ENCODE measurements at places on chromosomes 12 and 14. TPM values are rescaled to one million over a fixed set of nuclear protein-coding genes. Genes with fewer than 3 reads are reported as not detected.

SMOC1 gene
- 25.9 TPM for total RNA-seq

MON2 gene
- 208 TPM for total RNA-seq

CCND2 gene
- 122 TPM for total RNA-seq

PCED1B gene
- 0.82 TPM for total RNA-seq

PTPRO gene
- 51.3 TPM for total RNA-seq

SDSL gene
- total RNA-seq, result 4.9 TPM

CATSPERB gene
- 0.55 TPM for total RNA-seq

SSPN gene
- 41.0 TPM for total RNA-seq

C14orf132 gene
- total RNA-seq, result 69.9 TPM

RASAL1 gene
- total RNA-seq, result 2.9 TPM

MIP gene
- total RNA-seq, result 303 TPM

PMEL gene
- 363 TPM for total RNA-seq

SLCO1B3 gene
- not detected for total RNA-seq

GPATCH2L gene
- 137 TPM for total RNA-seq

CCDC198 gene
- not detected for total RNA-seq

ASB2 gene
- total RNA-seq, result 4.1 TPM

EML1 gene
- 187 TPM for total RNA-seq

UBC gene
- total RNA-seq, result 791 TPM

AKAP3 gene
- total RNA-seq, result 0.99 TPM

CLSTN3 gene
- 170 TPM for total RNA-seq

MANSC1 gene
- total RNA-seq, result 5.6 TPM

RDH12 gene
- total RNA-seq, result 2.6 TPM

CCDC85C gene
- total RNA-seq, result 42.2 TPM

LUM gene
- total RNA-seq, result 312 TPM

PLEKHH1 gene
- 25.3 TPM for total RNA-seq

ANKRD33 gene
- 4.2 TPM for total RNA-seq

RAD9B gene
- total RNA-seq, result 1.9 TPM

LMNTD1 gene
- not detected for total RNA-seq

ARHGAP5 gene
- total RNA-seq, result 300 TPM

SOAT2 gene
- 0.44 TPM for total RNA-seq

INHBC gene
- total RNA-seq, result not detected

TBX3 gene
- 13.9 TPM for total RNA-seq

KRT81 gene
- total RNA-seq, result 0.22 TPM

SLC39A5 gene
- total RNA-seq, result 2.4 TPM

FOXN4 gene
- 3.4 TPM for total RNA-seq

MAP1LC3B2 gene
- 1.5 TPM for total RNA-seq

RAP1B gene
- 153 TPM for total RNA-seq

CELA1 gene
- total RNA-seq, result not detected

ADAMTS20 gene
- 1.6 TPM for total RNA-seq

SOCS4 gene
- total RNA-seq, result 24.4 TPM

DPPA3 gene
- not detected for total RNA-seq

CAPZA3 gene
- total RNA-seq, result not detected

RNASE2 gene
- total RNA-seq, result not detected

RIN3 gene
- 7.2 TPM for total RNA-seq

CACNA1C gene
- total RNA-seq, result 16.3 TPM

LRTM2 gene
- total RNA-seq, result 3.8 TPM

MANSC4 gene
- total RNA-seq, result not detected

KCNH3 gene
- total RNA-seq, result 0.93 TPM
